HCEC 1CT (cell line): ENCODE measurements at places on chromosomes 5 and 9.
A peak's percentile ranks its signal among the peaks of the same experiment; 100 is the strongest.

GRCh38 chr9:127923771-127924170, 6.8 kb downstream of the PIP5KL1 start:
- DNase-seq = peak; percentile 95

GRCh38 chr5:53817183-53817582, 256.7 kb downstream of the NDUFS4 start:
- DNase-seq = no peak

DNA sequence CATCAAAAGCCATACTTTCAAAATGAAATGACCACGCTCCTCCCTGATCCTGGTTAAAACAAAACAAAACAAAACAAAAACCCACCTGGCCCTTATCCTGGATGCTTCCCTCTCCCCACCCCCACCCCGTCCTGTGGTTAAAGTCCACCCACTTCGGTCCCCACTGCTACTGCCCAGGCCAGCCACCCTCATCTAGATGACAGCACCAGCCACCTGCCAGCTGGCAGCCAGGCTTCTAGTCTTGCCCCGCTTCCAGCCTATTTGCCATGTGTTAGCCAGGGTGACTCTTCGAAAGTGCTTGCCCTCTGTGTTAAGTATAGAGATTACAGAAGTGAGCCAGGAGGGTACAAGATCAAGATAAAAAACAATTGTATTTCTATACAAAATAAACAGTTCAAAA, 27.5 kb upstream of the NCS1 start:
- DNase-seq = no peak

DNA sequence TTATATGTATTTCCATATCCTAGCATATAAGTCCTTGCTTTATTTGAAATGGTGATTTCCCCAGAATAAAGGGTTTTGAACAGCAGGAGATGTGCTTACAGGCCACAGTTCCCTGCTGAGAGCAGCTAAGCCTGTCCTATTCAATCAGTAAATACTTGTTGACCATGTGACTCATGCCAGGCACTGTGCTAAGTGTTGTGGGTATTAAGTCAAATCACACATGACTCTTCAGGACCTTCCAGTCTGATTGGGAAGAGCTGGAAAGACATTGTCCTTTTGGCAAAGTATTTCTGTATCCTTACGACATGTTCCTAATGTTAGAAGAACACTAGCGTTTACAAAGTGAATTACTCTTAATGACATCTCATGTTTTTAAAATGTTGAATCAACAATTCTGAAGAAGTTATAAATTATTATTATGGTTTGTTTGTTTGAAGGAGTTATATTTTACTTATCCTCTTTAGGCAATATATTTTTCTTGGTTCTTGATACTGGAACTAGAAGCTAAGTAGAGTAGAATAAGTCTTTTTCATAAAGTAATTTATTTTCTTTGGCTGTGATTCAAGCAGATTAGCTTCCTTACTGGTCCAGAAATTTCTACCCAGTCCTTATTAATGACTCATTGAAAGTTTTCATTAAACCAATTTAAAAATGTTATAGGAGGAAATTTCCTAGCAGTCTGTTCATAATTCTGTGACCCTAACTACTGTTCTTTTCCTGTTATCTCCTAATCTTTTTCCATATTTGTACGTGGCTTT, 82.1 kb downstream of the GAPVD1 start:
- DNase-seq = peak; percentile 49

DNA sequence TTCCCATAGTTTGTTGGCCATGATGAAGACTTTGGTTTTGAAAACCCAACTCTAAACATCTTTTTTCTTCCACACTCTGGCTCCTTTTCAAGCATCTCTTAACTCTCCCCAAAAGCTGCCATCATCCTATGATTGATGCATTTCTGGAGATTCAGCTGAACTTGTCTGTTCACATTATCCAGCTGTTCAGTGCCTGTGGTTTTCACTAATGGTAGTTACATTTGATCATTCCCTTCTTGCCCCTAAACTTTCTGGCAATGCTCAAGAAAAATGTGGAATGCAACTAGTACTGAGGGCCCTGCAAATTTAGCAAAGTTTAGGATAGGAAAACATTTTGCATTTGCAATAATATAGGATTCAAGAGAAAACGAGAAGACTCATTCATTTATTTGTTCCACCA, 267.5 kb downstream of the ENC1 start:
- DNase-seq = no peak

- DNase-seq = no peak
These were observed 28.9 kb downstream of the PLAC8L1 start for GRCh38 chr5:146076455-146076854.

GRCh38 chr9:26742828-26743476, 149.7 kb downstream of the CAAP1 start:
- no peak for DNase-seq

- no peak for DNase-seq
These were observed 218.2 kb downstream of the GADD45G start for GRCh38 chr9:89822996-89823395.

GRCh38 chr9:6426117-6426516, 13.1 kb downstream of the UHRF2 start:
- no peak for DNase-seq

GRCh38 chr9:124163760-124164255, 93.9 kb upstream of the NEK6 start:
- no peak for DNase-seq

- DNase-seq = peak; percentile 52
These were observed 570.4 kb upstream of the ST8SIA4 start for GRCh38 chr5:101473483-101473882.

GRCh38 chr9:127209948-127210640, 54.5 kb upstream of the GARNL3 start:
- DNase-seq = no peak

DNA sequence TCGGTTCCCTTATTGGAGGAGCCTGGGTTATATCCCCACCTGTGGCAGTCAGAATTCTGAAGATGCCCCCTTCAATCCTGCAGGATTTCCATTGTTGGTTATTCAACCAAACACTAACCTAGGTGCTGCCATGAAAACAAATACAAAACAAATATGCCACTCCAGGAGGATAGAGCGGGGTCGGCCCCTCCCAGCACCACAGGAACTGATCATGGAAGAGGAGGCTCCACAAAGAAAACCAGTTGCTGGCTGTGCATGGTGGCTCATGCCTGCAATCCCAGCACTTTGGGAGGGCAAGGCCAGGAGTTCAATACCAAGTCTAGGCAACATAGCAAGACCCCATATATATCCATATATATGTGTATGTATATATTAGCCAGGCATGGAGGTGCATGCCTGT, 13.2 kb upstream of the ADGRD2 start:
- DNase-seq = no peak

- DNase-seq = peak; percentile 99
These were observed 45.9 kb upstream of the PJA2 start for GRCh38 chr5:109455598-109456096.

DNA sequence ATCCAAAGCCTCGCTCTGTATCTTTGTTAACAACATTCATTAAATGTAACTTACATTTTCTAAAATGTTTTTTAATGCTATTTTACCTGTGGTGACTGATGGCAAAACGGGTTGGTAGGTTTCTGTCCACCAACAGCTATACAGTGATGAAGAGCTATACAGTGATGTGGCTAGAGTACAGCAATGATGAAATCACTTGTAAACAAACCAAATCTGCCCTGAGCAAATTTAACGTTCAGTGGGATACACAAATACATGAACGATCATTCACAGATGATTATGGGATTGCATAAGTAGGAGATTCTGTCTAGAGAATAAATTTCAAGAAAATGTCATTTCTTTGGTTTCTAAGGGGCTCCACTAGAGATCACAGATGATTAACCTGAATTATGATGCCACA, 132.7 kb downstream of the MPDZ start:
- DNase-seq = peak; percentile 3

- no peak for DNase-seq
These were observed 445.4 kb upstream of the ITGA1 start for GRCh38 chr5:52342361-52342760.

GRCh38 chr9:135167849-135168655, 80.6 kb downstream of the OLFM1 start:
- DNase-seq = no peak

- DNase-seq = no peak
These were observed 15.9 kb upstream of the SYNPO start for GRCh38 chr5:150624334-150625163.

- DNase-seq = no peak
These were observed 28.5 kb downstream of the ESM1 start for GRCh38 chr5:54956922-54957321.

GRCh38 chr5:169765176-169765996, 128.3 kb downstream of the DOCK2 start:
- DNase-seq = no peak

- DNase-seq = peak; percentile 98
These were observed 29.8 kb upstream of the GGTA1 start for GRCh38 chr9:121529237-121529987.

DNA sequence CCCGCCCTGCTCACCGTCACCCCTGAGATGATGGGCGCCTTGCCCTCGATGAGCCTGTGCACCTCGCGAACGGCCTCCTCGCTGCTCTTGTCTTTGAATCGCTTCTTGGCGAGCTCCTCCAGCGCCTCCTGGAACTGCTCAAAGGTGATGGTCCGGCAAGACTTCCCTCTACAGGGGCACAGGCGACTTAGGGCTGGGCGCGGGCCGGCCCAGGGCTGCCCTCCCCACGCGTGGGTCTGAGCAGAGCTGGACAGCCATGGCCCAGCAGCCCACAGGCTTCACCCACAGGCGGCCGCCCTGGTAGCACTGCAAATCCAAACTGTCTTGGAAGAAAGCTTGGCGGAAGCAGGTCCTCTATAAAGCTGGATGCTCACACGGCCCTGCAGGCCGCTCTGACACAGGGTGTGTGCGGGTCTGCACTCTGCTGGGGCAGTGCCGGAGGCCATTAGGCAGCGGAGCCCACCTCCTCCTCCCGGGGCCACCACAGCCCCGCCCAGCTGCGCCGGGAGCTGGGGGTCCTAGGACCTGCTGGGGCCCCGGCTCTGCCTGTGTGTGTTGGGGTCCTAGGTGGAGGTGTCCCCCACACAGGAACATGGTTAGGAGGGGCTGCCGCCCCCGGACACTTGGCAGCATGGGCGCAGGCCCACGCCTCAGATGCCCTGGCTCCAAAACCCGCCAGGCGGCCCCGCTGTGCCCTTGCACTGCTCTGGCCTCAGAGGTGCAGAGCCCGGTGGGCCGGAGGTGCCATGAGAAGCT, 27.0 kb downstream of the TPPP start:
- DNase-seq = no peak

GRCh38 chr5:157204765-157205164, 24.1 kb downstream of the ITK start:
- no peak for DNase-seq

- peak; percentile 31 for DNase-seq
These were observed 4.4 kb downstream of the GPR107 start for GRCh38 chr9:130058154-130058553.

GRCh38 chr5:143008809-143009521, 238.8 kb downstream of the ARHGAP26 start:
- DNase-seq = peak; percentile 95

- DNase-seq = no peak
These were observed 69.7 kb downstream of the GPBP1 start for GRCh38 chr5:57243286-57244137.

DNA sequence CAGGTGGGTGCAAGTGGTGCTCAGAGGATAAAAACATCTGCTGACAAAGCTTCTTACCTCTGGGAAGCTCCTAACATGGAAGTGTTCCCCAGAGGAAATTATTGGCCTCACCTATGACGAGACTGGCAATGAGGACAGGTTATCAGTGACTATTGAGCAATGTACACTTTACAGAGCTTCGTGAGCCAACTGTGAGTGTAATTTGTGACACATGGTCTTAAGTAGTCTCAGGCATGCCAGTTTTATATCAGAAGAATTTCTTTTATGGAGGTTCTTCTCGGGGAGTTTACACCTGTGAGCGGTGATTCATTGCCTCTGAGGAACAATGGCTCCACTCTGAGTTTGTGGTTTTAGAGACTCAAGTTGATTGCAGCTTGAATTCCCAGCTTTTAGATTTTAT, 11.3 kb downstream of the ANKDD1B start:
- no peak for DNase-seq

GRCh38 chr5:7418276-7418675, 22.3 kb downstream of the ADCY2 start:
- DNase-seq = no peak

DNA sequence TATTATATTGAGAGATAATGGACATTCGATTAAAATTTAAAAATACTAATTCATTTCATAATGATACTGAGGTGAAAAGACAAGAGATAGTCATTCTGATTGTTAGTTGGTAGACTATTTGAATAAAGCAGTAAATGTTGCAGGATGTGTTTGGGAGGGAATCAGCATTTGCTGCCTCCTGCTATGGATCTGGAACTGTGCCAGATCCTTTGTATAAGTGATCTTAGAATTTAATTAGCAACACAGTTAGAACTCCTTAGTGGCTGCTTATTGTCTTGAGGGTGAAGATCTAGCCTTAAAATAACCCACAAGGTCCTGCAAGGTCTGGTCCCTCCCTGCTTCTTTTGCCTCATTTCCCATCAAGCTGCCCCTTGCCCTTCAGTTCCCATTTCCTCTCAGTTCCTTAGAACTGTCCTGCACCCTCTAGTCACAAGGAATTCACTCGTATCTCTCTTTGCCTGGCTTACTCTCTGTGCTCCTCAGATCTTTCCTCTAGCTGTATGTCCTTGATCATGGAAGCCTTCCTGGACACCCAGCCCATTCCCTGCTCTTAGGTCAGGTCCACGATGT, 12.5 kb downstream of the LECT2 start:
- no peak for DNase-seq

- no peak for DNase-seq
These were observed 61.3 kb downstream of the MEGF9 start for GRCh38 chr9:120652934-120653333.

DNA sequence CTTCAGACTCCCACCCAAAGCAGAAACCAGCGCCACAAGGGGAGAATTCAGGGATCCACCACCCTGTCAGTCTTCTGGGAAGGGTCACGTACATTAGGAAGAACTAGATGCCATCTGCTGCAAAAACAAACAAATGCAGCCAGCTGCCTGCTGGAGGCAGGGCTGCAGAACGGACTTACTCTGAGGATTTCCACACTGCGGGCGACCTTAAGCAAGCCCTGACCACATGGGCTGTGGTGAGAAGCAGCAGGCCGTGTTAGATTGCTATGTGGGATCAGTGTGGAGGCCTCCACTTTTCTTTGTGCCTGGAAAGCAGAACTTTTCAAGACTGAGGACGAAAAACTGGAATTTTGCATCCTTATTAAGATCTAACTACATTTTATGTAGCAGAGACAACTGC, 13.4 kb upstream of the LTC4S start:
- DNase-seq = no peak
